ENCODE measurements at places on chromosomes 4 and X. TPM values are rescaled to one million over a fixed set of nuclear protein-coding genes. Genes with fewer than 3 reads are reported as not detected.
A peak's percentile ranks its signal among the peaks of the same experiment; 100 is the strongest.

SPON2 gene
- total RNA-seq, result 32.0 TPM

GRCh38 chr4:51931461-51931860 is 88.5 kb downstream of the DCUN1D4 start:
- H3K36me3 ChIP-seq, result no peaks in the 10 kb centered on the region
- no peak for DNase-seq
- no peaks in the 10 kb centered on the region for H3K27me3 ChIP-seq
- H3K4me1 ChIP-seq, result no peaks in the 10 kb centered on the region
- no peak overlapping the region for H3K4me3 ChIP-seq

DNA sequence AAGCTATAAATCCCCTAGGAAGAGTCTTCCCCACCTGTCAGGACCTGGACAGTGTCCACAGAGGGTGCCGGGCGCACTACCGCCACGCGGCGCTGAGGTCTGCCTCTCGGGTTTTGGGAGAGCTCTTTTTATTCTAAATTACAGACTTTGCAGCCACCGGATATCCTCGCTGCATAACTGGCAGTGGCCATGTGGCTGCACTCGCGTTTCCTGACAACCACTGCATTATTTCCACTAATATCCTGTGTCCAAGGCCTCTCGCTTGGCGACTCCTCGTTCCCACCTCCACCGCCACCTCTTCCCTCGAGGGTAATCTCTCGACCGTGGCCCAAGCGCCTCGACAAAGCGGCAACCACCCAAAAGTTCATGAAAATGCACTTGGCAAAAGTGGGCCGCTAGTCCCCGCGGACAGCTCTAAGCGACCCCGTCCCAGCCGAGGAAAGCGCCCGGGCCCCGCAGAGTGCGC is 512 bp upstream of the TMEM131L start:
- peaks cover 37% of the 10 kb centered on the region for H3K4me1 ChIP-seq
- no peaks in the 10 kb centered on the region for H3K27me3 ChIP-seq
- no peaks in the 10 kb centered on the region for H3K36me3 ChIP-seq

DNA sequence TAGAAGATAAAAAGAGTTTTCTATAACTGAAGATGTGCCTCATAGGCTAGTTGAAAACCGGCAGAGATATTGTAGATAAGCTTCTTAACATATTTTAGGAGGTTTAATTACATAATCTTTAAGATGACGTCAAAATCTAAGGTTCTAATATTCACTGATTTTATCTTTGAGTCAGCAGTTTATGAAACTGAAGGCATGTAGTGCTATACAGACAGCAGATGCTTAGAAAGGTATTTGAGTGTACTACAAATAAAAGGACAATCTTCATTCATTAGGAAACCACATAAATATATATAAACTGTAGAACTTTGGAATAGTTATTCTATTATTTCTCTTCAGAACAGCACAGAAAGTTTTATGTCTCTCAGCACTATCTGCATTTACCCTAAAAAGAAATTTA is 504.8 kb downstream of the IL15 start:
- DNase-seq, result no peak
- no peaks in the 10 kb centered on the region for H3K27me3 ChIP-seq
- H3K27ac ChIP-seq, result no peak overlapping the region
- peaks cover 3% of the 10 kb centered on the region for H3K36me3 ChIP-seq
- H3K4me3 ChIP-seq, result no peak overlapping the region

DNA sequence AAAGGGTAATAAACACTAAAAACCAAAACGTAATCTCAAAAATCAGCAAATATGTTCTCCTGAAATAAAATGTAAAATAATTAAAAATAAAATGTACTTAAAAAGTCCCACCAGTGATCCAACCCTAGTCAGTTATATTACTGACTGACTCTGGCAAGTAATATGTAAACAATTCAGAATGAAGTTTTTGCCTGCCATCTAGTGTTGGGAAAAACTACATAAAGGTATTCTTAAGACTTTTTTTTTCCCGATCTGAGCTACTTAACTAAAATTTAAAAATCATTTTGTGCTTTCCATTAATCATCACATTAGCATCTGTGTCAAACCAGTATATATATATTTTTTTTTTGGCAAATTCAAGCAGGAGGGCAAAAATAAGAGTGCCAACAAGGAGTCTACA is 24.0 kb downstream of the RCHY1 start:
- H3K36me3 ChIP-seq, result peaks cover 76% of the 10 kb centered on the region
- DNase-seq, result no peak
- H3K4me1 ChIP-seq, result peaks cover 8% of the 10 kb centered on the region

DNA sequence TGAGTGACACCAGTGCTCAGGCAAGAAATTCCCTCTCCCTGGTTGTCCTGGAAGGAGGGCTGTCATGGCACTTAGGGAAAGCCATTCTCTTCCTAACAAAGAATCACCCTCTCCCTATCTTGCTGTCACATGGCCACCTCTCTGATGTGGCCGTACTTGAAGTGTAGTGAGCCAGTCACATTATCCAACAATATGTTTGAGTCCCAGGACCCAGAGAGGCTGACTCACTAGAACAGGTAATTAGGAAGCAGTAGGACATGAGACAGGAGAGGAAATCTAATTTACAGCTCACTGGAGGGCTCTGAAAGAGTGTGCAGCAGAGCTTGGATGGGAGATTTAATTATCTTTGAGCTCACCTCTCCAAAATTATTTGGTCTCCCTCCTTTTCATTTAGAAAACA is 299.1 kb downstream of the ARHGAP24 start:
- H3K36me3 ChIP-seq, result no peaks in the 10 kb centered on the region
- no peak overlapping the region for H3K4me3 ChIP-seq
- peaks cover 11% of the 10 kb centered on the region for H3K4me1 ChIP-seq
- H3K27ac ChIP-seq, result no peak overlapping the region
- no peak for DNase-seq

DNA sequence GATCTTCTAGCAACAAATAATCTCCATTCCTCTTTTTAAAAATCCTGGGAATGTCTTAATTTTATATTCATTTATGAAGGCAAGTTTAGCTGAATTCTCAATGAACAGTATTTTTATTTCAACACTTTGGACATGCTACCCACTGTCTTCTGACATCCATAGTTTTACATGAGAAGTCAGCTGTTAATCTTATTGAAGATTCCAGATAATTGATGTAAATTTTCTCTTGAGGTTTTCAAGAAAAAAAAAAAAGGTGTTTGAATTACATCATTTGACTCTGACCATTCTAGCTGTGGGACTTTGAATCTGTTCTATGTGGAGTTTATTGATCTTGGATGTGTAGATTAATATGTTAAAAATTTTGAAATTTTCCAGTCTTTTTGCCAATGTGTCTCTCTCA is 28.0 kb downstream of the PDHA2 start:
- H3K27me3 ChIP-seq, result no peaks in the 10 kb centered on the region
- no peak overlapping the region for H3K27ac ChIP-seq
- DNase-seq, result no peak
- H3K4me3 ChIP-seq, result no peak overlapping the region
- no peaks in the 10 kb centered on the region for H3K4me1 ChIP-seq
- H3K36me3 ChIP-seq, result no peaks in the 10 kb centered on the region

GRCh38 chr4:66681962-66682361 is 863.3 kb downstream of the CENPC start:
- DNase-seq, result no peak
- H3K36me3 ChIP-seq, result no peaks in the 10 kb centered on the region
- H3K4me3 ChIP-seq, result no peak overlapping the region
- no peaks in the 10 kb centered on the region for H3K4me1 ChIP-seq

DNA sequence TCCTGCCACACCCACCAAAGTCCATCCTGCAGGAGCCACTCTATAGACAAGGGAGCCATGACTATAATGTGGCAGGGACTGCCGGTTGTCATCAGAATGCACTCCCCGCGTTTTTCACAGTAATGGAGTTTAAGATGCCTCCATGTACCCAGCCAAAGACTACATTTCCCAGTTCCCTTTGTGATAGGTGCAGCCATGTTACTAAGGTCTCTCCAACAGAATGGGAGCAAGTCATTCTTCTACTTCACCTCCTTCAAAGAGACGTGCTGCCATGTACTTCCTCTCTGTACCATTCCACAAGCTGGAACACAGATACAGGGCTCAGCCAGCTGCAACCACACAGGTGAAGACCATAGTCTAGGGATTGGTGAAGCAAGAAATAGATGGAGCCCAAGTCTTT is 126.7 kb downstream of the CORIN start:
- no peak overlapping the region for H3K4me3 ChIP-seq
- H3K4me1 ChIP-seq, result no peaks in the 10 kb centered on the region
- H3K36me3 ChIP-seq, result no peaks in the 10 kb centered on the region
- no peaks in the 10 kb centered on the region for H3K27me3 ChIP-seq

DNA sequence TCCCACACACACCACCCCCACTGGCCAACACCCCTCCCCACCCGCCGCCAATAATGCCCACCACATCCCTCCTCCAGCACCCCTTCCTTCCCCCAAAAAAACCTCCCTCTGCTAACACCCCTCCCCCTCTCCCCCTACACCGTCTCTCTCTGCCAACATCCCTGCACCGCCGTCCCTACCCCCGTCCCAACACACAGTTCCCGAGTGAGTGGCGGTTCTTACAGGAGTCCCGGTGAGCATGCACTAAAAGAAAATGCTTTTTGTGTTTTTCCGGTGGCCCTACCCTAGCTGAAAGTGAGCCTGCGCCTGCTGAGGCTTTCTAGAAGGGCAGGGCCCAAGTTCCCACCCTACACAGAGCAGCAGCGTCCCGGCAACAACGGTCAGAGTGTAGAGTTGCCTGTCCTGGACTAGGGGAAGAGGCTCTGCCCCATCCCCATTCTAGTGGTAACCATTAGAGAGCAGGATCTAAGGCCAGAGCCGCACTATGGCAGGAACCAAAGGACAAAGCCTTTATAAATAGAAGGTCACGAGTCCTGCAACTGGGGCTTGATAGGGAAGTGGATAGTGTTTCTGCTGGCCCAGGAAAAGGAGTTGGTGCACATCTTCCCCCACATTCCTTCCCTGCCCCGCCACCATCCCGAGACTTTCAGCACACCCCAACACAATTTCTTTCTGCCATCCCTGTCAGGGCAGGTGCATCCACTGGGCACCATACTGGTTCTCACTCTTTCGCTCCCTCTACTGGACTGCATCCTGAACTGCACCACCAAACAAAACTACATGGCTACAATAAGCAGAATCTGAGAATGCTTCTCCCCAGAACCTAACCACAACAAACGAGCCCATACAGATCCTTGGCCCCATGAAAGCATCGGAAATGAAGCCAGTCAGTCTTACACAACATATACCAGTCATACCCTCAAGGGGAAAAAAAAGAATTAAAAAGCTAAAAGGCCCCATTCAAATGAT is 78.1 kb upstream of the PAGE3 start:
- no peak overlapping the region for H3K4me3 ChIP-seq
- no peaks in the 10 kb centered on the region for H3K36me3 ChIP-seq
- H3K4me1 ChIP-seq, result no peaks in the 10 kb centered on the region
- no peaks in the 10 kb centered on the region for H3K27me3 ChIP-seq
- no peak overlapping the region for H3K27ac ChIP-seq
- DNase-seq, result no peak

- H3K4me3 ChIP-seq, result no peak overlapping the region
- no peaks in the 10 kb centered on the region for H3K36me3 ChIP-seq
- no peak for DNase-seq
- H3K27me3 ChIP-seq, result no peaks in the 10 kb centered on the region
These were observed 130.6 kb upstream of the FAT1 start for GRCh38 chr4:186854256-186854655.

HSFX4 gene
- total RNA-seq, result not detected

COL25A1 gene
- 0.35 TPM for total RNA-seq

- no peaks in the 10 kb centered on the region for H3K4me1 ChIP-seq
- H3K27ac ChIP-seq, result no peak overlapping the region
- no peaks in the 10 kb centered on the region for H3K27me3 ChIP-seq
- no peaks in the 10 kb centered on the region for H3K36me3 ChIP-seq
- no peak overlapping the region for H3K4me3 ChIP-seq
These were observed 7.1 kb downstream of the RASSF6 start for GRCh38 chr4:73613130-73613529.

PABPC1L2A gene
- not detected for total RNA-seq

ANKRD50 gene
- total RNA-seq, result 22.5 TPM

DNA sequence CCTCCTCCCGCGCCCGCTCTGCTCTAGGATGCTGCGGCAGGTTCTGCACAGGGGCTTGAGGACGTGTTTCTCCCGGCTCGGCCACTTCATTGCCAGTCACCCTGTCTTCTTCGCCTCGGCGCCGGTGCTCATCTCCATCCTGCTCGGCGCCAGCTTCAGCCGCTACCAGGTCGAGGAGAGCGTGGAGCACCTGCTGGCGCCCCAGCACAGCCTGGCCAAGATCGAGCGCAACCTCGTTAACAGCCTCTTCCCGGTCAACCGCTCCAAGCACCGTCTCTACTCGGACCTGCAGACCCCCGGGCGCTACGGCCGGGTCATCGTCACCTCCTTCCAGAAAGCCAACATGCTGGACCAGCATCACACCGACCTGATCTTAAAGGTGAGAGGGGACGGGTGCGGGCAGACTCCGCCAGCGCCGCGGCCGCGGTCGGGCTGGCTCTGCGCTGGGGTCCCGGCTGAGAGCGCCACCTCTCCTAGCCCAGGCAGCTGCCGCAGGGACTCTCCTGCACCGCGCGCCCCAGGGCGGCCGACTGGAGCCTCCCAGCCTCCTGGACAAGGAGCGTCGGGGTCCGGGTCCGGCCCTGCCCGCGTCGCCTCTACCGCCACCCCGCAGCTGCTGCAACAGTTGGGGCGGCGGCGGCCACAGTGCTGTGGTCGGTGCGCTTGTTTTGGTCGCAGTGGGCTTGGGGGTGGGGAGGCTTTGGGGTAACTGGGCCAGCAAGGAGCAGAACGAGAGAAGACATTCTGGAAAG is at the start of gene PTCHD1:
Gene PTCHD1 (plus strand): TSS at position 2 of the 752 bp plus-strand sequence. CDS start 27 bp downstream, at position 29.
- no peaks in the 10 kb centered on the region for H3K4me1 ChIP-seq
- no peak within 1 kb of the TSS for H3K27ac ChIP-seq
- H3K36me3 ChIP-seq, result no peaks in the 10 kb centered on the region
- DNase-seq, result no peak
- H3K4me3 ChIP-seq, result peak within 1 kb of the TSS; percentile 36

TMEM271 gene
- total RNA-seq, result not detected

DNA sequence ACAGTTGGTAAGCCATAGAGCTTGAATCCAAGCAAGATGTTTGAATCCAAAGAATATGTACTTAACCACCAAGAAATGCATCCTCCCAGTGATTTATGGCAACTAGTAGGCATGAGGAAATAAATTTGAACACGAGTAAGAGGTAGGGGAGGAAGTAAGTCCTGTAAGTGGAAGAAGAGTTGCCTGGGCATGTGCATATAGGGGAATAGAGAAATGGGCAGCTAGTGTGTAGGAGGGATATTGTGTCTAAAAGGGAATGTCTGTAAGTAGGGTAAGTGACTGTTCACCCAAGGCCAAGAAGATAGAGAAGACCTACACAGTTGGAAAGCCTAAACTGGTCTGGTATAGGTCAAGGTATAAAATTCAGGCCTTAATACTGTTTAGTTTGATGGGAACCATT is 4.6 kb downstream of the SH3BGRL start:
- no peak overlapping the region for H3K27ac ChIP-seq
- no peak for DNase-seq

KIAA1210 gene
- total RNA-seq, result not detected

GRCh38 chr4:102328045-102328444 is 17.2 kb downstream of the SLC39A8 start:
- no peak for DNase-seq
- H3K27ac ChIP-seq, result no peak overlapping the region
- no peaks in the 10 kb centered on the region for H3K4me1 ChIP-seq
- no peaks in the 10 kb centered on the region for H3K27me3 ChIP-seq
- H3K4me3 ChIP-seq, result no peak overlapping the region

All from lower lobe of right lung (tissue), 2 donors.